ENCODE measurements at places on chromosomes 1 and 21.

GRCh38 chr1:166489670-166490436 is 323.1 kb upstream of the FAM78B start:
- no peak for DNase-seq

DNA sequence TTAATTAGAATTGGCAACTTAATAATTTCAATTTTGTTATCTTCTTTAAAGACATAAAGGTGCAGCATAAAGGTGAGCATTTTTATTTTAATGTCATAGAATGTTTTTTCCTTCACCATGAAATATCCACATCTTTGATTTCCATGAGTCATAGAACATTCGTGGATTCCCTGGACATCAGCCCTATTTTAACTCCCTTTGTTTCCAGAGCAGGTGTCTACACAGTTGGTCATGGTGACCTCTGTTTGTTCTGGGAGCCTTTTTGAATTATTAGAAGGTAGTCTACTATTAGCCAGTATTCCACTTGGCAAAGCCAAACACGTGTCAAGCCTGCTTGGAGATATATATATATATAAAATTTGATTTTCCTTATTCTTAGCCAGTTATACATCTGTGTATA is 572.9 kb downstream of the LTN1 start:
- no peak for DNase-seq

- DNase-seq: no peak
Measured at GRCh38 chr1:101920577-101920976, 76.1 kb downstream of the OLFM3 start.

- no peak for DNase-seq
Measured at GRCh38 chr1:195218428-195219212, 1389.6 kb downstream of the KCNT2 start.

- no peak for DNase-seq
Measured at GRCh38 chr21:26587736-26588201, 14.7 kb upstream of the CYYR1 start.

GRCh38 chr1:178102218-178102617 is 8.3 kb downstream of the RASAL2 start:
- DNase-seq: no peak

GRCh38 chr1:51768971-51769588 is 109.4 kb downstream of the NRDC start:
- DNase-seq: no peak

DNA sequence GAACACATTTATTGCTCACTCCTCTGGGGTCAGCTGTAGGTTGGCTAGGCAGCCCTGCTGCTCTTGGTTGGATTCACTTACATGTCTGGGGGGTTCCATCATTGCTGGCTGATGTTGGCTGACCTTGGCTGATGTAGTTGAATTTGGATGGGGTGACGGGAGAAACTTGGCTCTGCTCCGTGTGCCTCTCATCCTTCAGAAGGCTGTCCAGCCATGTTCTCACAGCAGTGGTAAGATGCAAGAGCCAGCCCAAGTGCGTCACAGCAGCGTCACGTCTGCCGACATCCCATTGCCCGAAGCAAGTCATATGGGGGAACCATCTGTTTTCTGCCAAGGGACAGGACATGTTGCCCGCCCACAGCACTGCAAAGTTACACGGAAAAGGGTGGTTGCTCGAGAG is 613.5 kb downstream of the MATN1 start:
- no peak for DNase-seq

DNA sequence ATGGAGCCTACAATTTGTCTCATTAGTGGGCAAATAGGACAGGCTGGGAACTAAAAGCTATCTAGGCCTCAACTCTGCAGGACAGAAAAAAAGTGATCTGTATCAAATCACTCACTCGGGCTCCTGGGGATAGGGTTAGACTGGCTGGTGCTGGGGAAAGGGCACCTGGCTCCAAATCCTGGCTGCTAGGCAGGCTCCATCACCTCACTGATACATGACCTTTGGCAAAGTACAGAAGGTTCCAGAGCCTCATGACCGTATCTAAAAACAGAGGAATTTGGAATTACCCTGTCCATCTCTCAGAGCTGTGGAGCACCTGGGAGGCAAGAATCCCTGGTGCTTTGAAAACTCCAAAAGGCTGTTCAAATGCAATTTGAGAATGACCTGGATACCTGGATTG is 51.7 kb downstream of the SUSD4 start:
- no peak for DNase-seq

DNA sequence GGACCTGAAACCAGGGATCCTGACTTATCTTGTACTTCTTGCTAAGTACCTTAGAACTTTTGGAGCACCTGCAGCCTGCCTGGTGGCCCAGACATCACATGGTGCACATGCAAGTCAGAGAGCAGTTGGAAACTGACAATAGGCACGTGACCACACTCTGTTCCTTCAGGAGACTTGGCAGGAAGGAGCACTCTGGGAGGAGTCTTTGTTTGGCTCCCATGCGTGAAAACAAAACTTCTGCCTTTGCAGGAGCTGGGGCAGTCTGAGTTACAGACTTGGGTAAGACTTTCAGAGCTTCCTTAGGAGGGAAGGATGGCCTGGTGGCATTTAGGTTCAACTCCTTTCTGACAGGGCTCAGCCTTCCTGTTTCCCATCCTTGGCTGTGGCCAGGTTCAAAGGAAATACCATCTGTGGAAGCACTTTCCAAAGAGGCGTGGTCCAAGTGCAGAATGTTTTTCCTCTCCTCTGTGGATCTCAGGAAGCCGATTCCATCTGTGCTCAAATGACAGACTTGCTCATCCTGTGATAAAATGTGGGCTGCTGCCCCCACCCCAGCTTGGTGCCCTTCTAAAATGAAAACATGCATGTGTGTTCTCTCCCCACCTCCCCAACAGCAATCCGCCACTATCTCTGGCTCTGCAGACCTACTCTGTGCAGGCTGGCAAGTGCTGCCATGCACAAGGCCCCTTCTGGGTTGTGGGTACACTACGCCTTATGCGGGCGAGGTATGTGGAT is 14.1 kb upstream of the ZNF436 start:
- DNase-seq: no peak
